ENCODE measurements at places on chromosomes 13 and 19.

- DNase-seq = no peak
Observed at GRCh38 chr19:23283925-23284324, 33.7 kb upstream of the ZNF724 start.

DNA sequence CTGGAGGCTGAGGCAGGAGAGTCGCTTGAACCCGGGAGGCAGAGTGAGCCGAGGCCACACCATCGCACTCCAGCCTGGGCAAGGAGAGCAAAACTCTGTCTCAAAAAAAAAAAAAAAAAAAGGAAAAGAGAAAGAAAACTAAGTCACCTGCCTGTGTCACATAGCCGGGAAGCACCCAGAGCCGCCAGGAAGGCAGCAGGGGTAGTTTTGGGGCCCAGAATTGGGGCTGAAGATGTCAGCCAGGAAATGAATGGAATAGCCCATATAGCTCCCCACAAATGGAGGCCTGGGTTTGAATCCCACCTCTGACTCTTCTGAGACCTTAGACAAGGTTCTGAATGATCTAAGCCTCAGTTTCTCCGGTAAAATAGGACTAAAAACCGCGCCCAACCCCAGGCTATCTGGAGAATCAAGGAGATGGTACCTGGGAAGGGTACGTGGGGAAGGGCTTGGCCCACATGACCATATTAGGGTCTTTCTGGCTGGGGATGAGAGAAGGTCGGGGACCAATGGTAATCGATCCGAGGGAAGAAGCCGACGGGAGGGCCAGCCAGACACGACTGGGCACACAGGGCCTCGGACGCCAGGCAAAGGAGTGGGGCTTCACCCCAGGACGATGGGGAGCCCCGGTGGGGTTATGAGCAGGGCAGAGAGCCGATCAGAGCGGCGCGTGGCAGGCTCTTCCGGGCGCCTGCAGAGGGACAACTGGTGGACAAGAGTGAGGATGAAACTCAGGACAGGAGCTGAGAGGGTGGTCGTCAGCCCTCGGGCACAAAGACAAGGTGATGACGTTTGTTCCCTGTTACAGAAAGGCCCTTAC, 14.4 kb downstream of the CCDC124 start:
- no peak for DNase-seq

GRCh38 chr13:46355088-46355468, 32.0 kb downstream of the RUBCNL start:
- DNase-seq = no peak

- no peak for DNase-seq
Observed at GRCh38 chr19:43457809-43458208, 7.6 kb downstream of the LYPD3 start.

DNA sequence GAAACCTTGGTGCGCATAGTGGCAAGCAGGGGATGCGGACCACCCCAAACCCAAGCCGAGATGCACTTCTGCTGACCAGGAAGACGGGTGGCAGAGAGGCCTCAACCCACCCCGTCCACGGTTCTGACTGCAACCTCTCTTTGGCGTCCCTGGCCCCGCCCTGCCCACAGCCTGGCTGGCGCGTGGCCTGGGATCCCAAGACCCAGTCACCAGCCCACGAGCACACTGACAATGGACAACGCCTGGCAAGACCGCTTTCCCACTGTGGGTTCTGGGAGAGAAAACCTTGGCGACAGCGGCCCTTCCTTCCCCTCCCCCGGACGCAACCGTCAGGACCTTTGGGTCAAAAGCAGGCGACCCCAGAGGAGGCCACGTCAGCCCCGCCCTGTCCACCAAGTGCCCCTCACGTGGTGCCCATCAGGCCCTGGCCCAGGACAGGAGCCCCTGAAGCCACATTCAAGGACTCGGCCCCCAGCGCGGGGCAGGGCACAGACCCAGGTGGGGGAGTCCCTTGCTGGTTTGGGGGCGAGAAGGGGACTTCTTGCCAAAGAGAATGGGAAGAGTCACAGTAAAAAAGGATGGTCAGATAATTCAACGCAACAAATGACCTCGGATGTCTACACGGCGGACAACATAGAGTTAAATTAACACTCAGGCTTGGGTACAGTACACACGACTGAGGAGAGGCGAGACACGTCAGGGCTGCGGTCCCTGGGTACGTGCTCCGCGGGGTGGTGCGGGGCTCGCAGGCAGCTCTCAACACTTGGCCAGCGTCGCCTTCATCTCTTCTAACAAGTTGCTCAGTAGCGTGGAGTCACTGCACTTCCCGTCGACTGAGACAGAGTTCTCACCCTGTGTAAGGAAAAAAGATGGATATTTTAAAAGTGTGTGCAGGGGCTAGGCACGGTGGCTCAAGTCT, 5.0 kb downstream of the IZUMO4 start:
- no peak for DNase-seq

GRCh38 chr19:927351-927779, 1.5 kb downstream of the ARID3A start:
- no peak for DNase-seq

DNA sequence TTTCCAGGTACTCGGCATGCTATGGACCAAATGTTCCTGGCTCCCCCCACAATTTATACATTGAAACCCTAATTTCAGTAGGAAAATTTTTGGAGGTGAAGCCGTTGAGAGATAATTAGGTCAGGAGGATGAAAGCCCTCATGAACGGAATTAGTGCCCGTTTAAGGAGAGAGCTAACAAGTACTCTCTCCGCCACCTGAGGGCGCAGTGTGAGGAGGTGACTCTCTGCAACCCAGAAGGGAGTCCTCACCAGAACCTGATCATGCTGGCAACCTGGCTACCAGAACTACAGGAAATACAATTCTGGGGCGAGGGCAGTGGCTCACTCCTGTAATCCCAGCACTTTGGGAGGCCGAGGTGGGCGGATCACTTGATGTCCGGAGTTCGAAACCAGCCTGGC, 397.8 kb downstream of the SLITRK5 start:
- no peak for DNase-seq

DNA sequence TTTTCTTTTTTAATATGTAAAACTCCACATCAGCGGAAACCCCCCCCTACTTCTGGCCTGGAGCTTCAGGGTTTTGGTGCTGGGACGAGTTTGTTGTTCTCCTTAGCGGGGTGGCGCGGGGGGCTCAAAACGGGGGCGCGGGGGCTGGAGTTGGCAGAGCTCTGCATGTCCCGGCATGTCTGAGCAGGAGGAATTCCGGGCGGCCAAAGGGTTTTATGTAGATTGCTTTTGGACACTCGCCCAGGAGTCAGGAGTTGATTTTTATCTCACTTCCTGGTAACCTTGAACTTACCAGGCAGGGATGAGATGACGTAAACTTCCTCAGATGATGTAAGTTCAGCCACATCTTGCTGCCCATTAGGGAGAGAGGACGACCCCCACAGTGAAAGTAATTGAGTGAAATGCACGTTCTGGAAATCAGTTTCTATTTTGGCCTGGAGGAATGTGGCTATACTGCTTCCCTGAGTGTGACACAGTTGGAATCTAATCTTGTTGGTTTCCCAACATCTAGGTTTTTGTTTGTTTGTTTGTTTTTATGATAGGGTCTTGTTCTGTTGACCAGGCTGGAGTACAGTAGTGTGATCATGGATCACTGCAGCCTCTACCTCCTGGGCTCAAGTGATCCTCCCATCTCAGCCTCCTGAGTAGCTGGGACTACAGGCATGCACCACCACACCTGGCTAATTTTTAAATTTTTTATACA, 21.0 kb upstream of the GDF15 start:
- peak; percentile 76 for DNase-seq

DNA sequence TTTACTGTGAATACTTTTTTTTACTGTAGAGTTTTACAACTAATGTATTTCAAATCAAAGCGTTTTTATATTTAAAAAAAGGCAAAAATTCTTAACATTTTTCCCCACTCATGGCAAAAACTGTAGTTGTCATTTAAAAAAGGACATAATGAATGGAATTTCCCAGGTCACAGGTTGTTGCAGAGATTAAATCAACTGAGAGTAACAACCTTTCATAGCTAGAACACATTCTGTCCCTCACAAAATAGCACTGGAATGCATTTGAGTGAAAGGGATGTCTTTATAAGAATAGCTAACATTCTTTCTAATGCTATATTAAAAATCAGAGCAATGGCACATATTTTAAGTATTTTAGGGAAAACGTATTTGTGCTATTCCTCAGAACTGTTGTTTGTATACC, 1393.3 kb upstream of the ATXN8OS start:
- DNase-seq = no peak

GRCh38 chr19:15015946-15016542, 33.2 kb upstream of the CASP14 start:
- DNase-seq = no peak

DNA sequence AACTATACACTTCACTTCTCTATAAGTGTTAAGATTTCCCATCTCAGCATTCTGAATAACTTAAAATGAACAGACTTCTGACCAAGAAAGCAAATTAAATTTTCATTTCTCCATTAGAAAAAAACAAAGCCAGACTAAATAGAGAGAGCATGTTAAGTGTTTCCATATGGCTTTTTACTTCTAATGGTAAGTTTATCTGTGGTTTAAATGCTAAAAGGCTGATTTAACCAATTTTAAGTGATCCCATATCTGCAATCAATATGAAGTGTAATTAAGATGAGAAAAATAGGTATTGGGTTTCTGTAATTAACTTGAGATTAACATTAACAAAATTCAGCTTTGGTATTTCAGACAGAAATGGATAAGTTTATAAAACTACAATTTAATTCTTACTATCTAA, 107.8 kb downstream of the ELF1 start:
- no peak for DNase-seq

- no peak for DNase-seq
Observed at GRCh38 chr13:78972561-78972960, 313.6 kb upstream of the OBI1 start.

DNA sequence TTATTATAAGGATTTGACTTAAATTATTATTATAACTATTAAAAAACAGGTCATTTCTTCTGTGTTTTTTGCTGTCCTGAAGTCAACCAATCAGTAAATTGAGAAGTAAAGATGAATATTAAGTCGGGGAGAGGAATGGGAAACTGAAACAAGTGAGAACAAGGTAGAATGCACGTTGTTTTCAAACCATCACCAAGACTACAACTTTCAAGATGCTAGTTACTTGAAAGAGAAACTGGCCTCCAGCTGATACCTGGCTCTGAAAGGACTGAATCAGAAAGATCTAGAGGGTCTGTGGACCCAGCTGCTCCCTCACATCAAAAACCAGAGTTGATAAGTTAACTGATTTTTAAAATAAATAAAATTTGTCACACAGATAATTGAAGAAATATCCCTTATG, 1301.5 kb upstream of the ATXN8OS start:
- DNase-seq = no peak

DNA sequence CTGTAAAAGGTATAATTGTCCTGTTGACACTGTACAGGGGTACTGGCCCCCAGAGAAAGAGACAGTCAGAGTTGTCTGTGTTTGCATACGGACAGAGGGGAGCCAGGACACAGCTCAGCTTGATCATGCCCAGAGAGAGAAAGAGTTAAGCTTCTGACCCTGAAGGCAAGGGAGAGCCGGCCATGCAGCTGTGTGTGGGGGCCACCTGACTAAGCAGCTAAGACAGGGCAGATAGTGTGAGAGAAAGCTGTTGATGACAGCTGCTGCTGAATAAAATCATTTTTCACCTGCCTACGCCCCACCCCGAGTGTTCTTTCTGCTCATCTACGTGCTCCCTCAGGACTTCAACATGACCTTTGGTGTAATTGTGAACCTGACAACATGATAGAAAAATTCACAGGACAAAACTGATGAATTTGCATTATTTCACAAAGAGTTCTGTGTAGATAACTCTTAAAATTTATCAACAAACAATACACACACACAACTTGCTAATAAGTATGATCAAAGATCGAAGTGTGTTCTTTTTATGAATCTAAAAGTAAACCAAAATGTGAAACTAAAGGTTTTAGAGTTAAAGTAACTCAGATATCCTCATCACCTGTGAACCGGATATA, 1294.3 kb upstream of the ATXN8OS start:
- DNase-seq = no peak

GRCh38 chr13:24563087-24563486, 50.5 kb upstream of the PARP4 start:
- no peak for DNase-seq

GRCh38 chr13:99297331-99297730, 9.9 kb downstream of the GPR183 start:
- no peak for DNase-seq

DNA sequence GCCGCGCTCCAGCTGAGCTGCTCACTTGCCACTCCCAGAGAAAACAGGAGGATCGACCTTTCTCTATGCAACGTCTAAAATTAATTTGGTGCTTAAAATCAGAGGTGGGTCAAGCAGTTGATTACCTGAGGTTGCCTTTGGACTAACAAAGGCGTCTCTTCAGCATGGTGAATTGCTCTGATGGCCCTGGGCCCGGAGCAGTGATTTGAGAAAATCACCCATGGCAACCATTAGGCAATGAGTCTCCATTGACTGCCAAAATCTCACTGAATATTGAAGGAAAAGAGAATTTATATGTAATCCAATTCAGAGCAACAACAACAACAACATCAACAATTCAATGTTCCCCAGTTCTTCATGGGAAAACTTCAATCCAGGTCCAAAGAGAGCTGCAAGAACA, 61.8 kb downstream of the IRS2 start:
- DNase-seq = no peak

DNA sequence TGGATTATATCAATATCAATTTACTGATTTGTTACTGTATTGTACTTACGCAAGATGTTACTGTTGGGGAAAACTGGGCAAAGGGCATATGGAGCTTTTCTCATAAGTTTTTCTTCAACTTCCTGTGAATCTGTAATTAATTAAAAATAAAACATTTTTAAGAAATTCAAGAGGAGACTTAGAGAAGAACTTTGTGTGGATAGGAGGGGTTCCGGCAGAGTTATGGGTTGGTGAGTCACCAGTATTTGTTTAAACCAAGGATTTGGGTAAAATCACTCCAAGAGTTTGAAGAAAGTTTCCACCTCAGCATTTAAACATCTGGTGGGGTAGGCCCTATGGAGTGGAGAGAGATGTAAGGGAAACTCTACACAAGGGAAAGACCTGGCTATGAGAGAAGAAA, 379.6 kb downstream of the TSHZ3 start:
- DNase-seq = no peak

DNA sequence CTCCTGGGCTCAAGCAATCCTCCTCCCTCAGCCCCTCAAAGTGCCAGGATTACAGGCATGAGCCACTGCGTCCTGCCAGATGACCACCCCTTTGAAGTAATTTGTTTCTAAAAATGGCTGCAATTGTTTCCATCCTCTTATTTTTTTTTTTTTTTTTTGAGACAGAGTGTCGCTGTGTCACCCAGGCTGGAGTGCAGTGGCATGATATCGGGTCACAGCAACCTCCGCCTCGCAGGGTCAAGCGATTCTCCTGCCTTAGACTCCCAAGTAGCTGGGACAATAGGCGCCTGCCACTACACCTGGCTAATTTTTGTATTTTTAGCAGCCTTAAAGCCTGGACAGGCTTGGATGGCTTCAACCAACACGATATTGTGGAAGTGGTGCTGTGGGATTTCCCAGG, 22.3 kb upstream of the DPP9 start:
- no peak for DNase-seq

- DNase-seq = no peak
Observed at GRCh38 chr19:17021793-17022590, 4.6 kb downstream of the CPAMD8 start.

GRCh38 chr19:17289489-17289888, 7.8 kb downstream of the ANKLE1 start:
- DNase-seq = peak; percentile 52
